ENCODE measurements at places on chromosomes 5 and 9.

DNA sequence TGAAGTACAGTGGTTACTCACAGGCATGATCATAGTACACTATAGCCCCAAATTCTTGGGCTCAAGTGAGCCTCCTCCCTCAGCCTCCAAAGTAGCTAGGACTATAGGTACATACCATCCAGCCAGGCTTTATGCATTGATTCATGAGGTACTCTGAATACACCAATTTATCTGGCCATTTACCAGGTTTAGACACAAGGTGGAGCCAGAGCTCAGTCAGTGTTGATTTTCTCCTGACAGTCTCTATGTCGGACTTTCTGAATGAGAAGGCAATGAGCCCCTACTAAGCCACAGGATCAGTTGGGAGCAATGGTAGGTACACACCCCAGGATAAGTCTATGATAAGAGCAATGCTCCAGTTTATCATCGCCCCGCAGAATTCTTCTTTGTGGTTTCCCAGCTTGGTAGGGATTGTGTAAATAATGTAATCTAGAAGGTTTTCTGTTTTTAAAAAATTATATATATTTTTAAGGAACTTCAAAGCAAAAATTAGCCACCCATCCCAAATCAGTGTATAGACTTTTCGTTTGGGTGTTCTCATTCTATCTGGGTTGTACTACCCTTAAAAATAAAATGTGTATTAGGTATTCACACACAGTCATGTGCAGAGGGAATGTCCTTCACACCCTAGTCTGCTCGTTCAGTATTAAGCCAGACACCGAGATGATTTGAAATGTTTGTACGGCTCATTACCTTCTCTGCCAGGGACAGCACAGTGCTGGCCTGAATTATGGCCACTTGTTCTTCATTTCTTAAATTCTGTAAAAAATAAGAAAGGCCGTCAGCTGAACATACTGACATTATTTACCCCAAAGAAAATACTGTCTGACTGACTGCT lies 118.4 kb upstream of the DPYSL3 start:
- no peak for DNase-seq

GRCh38 chr5:151551985-151552384 lies 39.1 kb downstream of the FAT2 start:
- DNase-seq: no peak

GRCh38 chr5:38420246-38420645 lies 136.2 kb downstream of the LIFR start:
- no peak for DNase-seq

- DNase-seq: no peak
Measured at GRCh38 chr9:30609713-30610112, 1774.7 kb upstream of the ACO1 start.

DNA sequence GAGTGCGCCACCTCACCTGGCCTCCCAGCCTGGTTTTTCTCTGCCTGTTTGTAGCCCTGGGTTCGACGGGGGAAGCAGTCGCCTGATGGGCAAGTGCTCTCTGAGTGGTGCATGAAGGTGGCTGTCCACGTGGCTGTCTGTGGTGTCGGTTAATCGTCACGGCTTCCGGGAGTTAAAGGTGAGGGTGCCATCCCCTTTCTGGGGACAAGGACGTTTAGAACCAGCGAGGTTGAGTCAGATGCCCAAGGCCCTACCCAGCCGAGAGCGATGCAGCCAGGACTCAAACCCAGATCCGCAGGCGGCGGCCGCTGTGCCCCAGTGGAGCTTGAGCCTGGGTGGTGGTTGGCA lies 47.7 kb downstream of the RXRA start:
- DNase-seq: no peak

DNA sequence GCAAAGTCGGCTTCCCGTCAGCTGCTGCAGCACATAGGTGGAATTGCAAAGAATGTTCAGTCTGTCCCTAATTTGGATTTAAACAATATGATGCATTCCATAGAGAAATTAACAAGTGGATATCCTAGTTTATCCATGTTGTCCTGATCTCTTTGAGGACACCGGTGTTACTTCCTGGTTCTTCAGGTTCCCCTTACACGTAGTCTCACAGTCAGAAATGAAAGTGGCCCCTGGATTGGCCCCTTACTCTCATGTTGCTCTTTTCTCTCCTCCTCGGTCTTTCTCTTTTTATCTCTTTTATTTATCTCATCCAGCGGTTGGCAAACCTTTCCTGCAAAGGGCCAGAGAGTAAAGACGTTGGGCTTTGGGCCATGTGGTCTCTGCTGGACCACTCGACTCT lies 265.1 kb downstream of the GAS1 start:
- no peak for DNase-seq

- no peak for DNase-seq
Measured at GRCh38 chr5:33558489-33558888, 117.7 kb downstream of the TARS1 start.

DNA sequence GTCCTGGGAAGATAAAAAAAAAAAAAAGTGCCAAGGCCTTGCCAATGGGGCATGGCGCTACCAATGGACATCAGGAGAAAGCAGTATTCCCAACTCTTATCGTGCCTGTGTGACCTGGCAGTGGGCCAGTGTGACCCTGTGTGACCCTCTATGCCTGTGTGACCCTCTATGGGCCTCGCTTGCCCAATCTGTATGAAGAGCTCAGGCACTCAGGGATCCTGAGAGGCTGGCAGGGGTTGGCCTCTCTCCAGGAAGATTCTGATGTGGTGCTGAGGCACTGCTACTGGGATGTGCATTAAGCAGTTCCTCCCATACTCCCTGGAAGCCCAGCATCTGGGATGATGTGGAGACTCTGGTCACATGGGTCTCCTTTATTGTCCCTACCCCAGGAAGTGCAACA lies 179.2 kb downstream of the MACROH2A1 start:
- no peak for DNase-seq

GRCh38 chr9:7315746-7316145 lies 483.8 kb downstream of the DMAC1 start:
- DNase-seq: no peak

- DNase-seq: no peak
Measured at GRCh38 chr5:31850981-31851689, 212.2 kb downstream of the PDZD2 start.

DNA sequence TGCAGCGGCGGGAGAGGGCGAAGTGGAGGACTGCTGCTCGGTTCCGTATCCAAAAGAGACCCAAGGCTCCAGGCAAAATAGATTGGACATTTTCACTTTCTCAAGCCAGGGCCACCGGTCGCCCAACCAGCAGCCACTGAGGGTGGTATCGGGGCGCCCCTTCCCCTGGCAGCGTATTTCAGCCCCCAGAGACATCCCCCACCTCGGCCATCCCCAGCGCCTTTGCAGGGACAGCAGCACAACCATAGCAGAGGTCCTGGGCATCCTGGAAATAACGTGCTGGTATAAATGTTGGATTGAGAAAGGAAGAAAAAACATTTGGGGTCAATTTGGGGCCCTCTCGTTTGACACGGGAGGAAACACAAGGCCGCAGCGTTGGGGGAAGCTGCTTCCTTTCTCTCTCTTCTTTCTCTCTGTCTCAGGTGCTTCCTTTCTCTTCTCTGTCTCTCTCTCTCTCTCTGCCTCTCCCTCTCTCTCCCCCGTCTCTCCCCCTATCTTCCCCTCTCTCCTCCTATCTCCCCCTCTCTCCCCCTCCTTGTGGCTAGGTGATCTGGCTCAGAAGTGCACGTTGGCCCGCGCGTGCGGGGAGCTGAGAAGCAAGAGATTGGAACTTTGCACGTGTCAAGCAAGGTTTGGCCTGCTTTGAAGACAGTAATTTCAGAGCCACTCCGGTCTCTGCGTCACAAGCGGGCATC lies 624 bp upstream of the RETREG1 start:
- no peak for DNase-seq

GRCh38 chr5:142825378-142826089 lies 55.4 kb downstream of the ARHGAP26 start:
- no peak for DNase-seq

- no peak for DNase-seq
Measured at GRCh38 chr9:32596096-32596865, 23.3 kb upstream of the NDUFB6 start.

GRCh38 chr5:119811458-119811857 lies 182.1 kb downstream of the FAM170A start:
- no peak for DNase-seq

- no peak for DNase-seq
Measured at GRCh38 chr5:38807570-38808483, 38.0 kb upstream of the OSMR start.

DNA sequence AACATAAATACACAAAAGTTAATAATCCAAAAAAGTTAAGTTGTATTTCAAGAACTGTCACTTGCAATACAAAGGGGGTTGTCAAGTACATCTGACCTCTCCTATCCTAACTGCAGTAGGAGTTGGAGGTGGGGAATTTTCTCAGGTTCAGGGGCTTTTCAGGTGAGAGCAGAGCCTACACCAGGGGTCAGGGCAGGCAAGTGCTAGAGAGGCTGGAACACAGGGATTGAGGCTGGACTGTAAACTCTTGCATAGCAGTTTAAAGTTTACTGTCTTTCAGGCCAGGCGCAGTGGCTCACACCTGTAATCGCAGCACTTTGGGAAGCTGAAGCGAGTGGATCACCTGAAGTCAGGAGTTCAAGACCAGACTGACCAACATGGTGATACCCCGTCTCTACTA lies 25.4 kb upstream of the RASGRF2 start:
- DNase-seq: no peak

DNA sequence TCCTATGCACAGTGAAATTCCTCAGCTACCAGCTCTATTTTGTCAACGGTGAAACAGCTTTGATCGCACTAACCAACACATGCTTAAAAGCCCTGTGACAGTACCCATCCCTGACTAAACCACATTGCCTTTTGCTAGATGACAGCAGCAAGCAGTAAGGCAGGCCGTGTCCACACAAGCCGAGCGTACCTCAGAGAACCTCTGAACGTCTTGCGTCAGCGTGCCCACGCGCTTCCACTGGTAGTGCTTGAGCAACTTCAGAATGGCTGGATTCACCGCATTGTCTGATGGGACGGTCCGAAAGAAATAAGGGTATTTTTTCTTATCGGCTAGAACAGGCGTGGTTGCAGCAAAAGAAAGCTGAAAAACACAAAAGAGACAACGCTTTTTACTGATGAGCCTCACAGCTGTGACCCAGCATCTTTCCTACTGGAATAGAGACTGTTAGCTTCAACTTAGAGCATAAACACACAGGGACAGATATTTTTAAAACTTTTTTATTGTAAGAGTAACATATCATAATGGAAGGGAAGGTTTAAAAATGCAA lies 167.0 kb downstream of the GABBR2 start:
- DNase-seq: no peak

GRCh38 chr5:157610990-157611389 lies 35.4 kb upstream of the ADAM19 start:
- DNase-seq: no peak

DNA sequence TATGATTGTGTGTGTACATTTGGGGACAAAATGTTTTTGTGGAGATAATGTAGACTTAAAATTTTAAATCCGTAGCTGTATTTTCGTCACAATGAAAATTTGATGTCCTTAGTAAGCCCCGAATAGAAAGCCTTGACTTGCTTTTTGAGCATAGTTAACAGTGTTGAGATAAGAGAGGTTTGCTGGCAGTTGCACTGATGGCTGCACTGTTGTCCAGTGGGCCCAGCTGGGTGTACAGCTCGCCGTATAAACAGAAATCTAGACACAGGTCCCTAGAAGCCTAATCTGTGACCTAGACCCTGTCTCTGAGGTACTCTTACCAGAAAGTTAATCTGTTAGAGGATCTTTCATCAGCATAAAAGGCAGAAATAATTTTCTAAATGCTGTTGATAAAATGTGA lies 271.3 kb upstream of the DMRT1 start:
- no peak for DNase-seq

DNA sequence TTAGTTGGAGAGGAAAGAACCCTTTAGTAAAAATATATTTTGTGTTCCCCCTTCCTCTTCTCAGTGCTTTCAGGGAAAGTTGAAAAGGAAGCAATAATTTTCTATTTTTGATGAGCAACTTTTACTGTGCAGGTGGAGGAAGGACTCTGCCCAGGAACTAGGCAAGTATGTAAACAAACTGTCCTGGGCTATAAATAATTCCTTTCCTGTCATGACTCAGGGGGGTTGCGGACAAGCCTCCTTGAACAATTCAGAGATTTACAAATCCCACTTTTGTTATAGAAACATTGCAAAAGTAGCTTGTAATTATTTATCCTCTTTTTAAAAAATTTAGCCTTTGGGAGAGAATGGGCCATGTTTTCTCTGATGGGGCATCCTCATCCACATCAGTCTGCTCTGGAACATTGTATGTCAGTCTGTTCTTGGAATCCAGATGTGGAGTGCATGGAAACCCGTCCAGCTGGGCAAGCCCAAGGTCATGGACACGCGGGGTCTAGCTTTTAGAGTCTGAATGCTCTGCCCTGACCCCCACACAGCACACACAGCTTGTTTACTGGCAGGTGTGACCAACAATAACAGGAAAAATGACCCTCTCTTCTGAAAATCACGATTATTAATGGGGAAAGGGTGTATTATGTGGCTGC lies 127.6 kb downstream of the GADD45G start:
- no peak for DNase-seq

DNA sequence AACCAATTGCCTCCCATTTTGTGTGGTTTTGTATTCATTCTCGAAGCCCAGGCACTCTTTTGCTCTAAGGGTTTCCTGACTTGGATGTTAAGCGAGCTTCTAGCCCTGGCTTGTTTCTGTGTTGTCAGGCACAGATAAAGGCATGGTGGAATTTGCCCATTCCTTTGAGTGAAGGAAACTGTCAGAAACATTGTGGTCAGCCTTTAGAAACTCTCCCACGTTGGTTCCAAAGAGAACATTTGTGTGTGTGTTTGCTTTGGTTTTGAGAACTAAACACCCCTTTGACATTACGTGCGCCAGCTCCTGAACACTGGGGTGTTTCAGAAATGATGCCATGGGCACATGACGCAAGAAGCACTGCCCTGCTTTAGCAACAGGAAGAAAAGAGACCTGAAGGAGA lies 320.9 kb downstream of the NTRK2 start:
- no peak for DNase-seq

GRCh38 chr5:147689426-147689825 lies 93.1 kb downstream of the JAKMIP2 start:
- DNase-seq: no peak

- no peak for DNase-seq
Measured at GRCh38 chr9:6923086-6923485, 165.3 kb downstream of the KDM4C start.

GRCh38 chr9:75775166-75775565 lies 115.3 kb upstream of the PCSK5 start:
- no peak for DNase-seq

DNA sequence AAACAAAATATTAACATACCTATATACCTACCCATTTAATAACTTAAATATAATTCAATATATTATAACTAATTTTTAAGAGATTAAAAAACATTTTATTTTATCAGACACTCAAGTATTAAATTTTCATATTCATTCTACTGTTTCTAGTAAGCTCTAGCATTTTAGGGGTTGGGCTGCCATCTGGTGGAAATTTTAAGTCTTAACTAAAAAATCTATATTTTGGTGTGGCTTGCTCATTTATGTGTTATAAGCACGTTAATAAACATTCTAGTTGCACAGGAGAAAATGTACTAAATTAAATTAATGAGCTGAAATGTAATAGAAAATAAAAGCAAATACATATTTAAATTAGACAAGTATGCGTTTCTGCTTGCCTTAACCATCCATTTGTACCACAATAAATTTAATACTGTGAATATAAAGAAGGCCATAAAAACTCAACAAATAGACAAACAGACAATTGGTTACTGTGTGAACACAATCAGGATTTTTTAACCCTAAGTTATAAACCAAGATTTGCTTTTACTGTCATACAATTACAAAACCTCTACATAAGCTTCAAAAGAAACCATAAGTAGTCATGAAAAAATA lies 1728.3 kb upstream of the CDH9 start:
- no peak for DNase-seq

GRCh38 chr5:160850421-160850820 lies 1.6 kb downstream of the ATP10B start:
- DNase-seq: no peak

GRCh38 chr5:142492781-142493281 lies 168.0 kb upstream of the SPRY4 start:
- DNase-seq: no peak
